ENCODE measurements at places on chromosomes 7 and 10.

DNA sequence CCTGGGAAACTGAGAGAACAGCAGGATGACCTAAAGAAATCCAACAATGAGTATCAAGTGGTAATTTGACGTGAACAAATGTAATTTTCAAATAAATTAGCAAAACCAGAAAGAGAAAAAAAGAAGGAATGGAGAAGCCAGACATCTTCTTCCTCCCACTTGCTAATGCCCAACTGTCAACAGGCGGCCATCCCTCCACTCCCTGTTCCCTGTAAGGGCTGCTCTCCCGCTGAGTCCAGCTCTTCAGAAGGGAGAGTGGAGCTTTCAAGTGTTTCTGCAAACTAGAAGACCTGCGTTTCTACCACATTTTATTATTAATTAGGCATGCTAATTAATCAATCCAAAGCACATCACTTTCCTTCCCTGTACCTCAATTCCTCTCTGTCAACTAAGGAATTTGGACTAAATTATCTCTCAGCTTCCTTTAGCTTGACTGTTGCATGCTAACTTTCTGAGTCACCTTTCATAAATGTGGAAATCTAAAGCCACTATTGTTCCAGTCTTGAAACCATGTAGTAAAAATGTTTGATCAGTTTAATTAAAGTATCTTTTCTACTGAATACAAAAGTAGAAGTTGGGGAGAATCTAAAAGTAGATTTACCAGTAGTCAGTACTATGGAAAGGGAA lies 48.4 kb upstream of the CUL1 start:
- no peak for DNase-seq

- DNase-seq, result no peak
These were observed 250.3 kb upstream of the NFE2L3 start for GRCh38 chr7:25901658-25902057.

DNA sequence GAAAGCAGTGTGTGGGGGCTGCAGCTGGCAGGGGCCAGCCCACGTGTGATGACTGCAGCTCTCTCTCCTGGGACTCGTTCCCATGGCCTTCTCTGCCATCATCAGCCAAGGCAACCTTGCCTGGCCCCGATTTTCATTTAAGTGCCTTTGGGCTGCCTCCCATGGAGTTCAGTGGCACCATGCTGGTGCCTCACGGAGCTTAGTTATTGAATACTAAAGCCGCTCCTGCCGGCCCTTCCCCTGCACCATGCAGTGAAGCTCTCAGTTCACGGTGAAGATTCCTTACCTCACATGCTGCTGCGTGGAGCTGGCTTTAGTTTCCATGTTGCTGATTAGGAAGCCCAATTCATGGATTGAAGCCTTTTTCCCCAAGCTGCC lies 141.5 kb upstream of the EEPD1 start:
- no peak for DNase-seq

DNA sequence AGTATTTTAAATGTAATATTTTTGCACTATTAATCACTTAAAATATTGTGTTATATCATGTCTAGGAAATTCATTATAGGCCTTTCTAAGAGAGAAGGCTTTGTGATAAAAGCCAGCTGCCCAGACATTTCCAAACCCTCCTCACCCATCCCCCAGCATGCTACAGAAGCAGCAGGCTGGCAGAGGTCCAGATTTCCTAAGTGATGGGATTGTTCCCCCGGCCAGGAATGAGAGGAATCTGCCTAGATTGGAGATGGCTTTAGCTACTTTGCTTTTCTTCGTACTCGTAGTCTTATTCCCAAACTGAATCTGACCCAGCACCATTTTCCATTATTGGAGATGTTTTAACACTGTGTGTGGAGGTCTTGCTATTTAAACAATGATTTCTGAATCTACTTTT lies 29.4 kb downstream of the CDK14 start:
- DNase-seq, result no peak

DNA sequence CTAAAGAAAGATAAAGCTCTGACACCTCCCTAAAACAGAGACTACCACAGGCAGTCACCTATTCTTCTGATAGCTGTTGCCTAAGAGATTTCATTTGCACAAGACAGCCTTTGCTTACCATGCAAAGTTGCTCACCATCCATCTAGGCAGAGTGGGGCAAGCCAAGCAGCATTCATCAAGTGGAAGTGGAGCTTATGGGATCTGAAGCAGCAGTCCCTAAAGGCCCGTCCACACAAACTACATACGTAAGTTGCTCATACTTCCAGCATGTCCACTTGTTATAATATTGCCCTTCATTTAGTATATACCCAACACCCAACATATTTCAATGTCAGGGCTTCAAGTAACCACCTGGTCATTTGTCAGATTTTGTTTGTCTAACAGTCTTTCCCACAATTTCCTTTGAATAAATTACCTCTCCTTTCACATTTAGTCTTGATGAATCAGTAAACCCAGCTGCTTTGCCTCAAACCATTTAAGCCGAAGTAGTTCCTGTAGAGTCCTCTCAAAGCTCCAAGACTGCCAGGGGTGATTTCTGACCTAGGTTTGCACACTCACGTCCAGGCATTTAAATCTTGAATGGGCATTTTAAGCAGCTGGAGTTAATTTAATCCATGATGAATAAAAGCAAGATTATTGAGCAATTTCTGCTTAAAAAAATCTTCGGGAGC lies 67.9 kb downstream of the ATAD1 start:
- no peak for DNase-seq

Data from activated T-helper 9 cell treated with anti-CD3 and anti-CD28 coated beads, Interleukin-2, amount 50 U/mL, for 16 hours (primary cell).